ENCODE measurements at places on chromosomes 7 and 10.

DNA sequence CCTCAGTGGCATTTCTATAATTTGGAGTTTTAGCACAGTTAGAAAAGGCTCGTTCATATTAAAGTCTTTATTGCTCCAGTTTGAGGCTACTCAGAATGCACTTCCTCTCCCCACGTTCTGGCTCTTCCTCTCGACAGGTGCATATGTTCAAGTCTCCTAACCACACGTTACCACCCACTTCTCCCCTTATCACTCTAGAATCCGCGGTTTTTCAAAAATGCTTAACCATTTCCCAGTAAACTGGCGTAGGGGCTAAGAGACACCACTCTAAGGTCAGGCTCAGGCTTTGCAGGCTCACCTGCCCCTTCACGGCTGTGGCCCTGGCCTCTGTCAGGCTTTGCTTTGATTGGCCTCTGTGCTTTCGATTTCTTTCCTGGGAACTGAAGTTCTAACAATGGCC, 383.6 kb downstream of the GLRX3 start:
- no peak for DNase-seq

- DNase-seq, result no peak
Observed at GRCh38 chr10:29545122-29545521, 89.6 kb downstream of the SVIL start.

GRCh38 chr10:23073527-23073926, 21.9 kb upstream of the MSRB2 start:
- DNase-seq, result no peak

DNA sequence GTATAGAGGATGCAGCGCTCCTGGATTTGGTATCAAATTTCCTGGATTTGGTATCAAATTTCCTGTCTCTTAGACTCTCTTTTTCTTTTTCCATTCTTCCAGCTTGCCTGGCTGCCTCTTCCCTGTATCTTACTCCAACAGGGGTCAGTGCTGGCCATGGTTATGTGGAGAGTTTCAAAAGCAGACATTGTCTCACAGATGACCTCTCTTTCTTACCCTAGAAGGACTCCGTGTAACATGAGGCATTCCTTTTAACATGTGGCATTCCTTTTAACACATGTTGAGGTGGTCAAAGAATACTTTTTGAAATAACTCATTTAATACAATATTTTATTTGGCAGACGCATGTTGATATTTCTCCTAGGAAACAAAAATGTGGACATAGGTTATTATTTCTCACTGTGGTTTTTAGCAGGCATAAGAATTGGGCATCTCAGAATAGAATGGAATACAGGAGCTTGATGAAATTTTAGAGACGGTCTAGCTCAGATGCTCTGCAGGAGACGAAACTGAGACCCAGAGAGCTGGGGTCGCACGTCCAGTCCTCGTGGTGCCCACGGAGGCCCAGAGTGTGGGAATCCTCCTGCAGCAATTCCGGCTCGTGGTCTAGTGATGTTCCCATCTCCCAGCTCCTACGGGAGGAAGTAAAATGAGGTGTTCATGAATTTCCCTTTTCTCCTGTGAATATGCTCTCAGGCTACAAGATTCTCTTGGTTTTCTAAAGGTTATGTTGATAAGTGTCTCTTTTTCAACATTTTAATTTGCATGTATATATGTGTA, 59.6 kb upstream of the PITRM1 start:
- no peak for DNase-seq

GRCh38 chr10:13859979-13860654, 273.4 kb downstream of the PRPF18 start:
- DNase-seq, result no peak

GRCh38 chr10:46787321-46787615, 124.0 kb upstream of the PTPN20 start:
- no peak for DNase-seq

- no peak for DNase-seq
Observed at GRCh38 chr10:132729810-132730572, 56.0 kb downstream of the NKX6-2 start.

GRCh38 chr7:73918926-73919693, 58.2 kb downstream of the TMEM270 start:
- no peak for DNase-seq

DNA sequence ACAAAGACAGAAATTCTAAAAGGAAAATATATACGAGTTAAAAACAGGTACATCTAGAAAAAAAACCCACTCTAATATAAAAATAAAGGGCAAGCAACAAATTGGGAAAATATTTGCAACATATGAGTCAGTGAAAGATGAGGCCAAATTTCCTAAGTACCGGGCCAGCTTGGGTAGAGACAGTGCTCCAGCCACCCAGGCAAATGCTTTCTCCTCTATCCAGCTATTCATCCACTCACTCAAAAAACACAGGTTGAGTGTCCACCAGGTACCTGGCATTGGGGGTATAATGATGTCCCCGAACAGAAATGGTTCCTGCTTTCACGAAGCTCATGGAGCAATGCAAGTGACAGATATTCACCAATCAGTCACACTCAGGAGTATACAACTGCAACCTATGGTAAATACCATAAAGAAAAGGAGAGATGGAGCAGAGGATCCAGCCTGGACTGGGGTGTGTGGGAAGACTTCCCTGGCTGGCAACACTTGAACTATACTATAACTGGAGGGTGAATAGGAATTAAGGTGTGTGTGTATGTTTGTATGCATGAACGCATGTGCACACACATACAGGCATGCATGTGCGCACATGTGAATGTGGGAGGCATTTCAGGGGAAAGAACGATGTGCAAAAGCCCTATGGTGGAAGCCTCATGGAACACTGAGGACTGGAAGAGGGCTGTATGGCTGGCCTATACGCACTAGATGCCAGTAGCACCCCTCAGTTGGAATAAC, 2.3 kb downstream of the ARHGAP22 start:
- no peak for DNase-seq

DNA sequence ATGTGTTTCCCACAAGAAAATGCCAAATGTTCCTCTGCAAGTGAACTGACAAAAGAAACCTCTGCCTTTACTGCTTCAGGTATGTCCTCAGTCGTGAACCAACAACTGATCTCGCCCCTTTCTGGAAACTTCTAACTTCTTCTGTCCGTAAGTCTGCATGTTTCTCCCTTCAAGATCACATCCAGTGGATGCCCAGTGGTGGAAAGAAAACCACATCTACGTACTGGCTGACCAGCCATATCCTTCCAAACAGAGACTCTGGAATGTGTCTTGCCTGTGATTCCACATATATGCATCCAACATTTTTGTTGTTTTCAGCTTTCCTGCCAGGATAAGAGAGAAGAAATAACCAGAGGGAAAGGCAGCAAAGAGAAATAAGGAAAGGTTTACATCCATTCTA, 152.7 kb downstream of the GLI3 start:
- no peak for DNase-seq

- no peak for DNase-seq
Observed at GRCh38 chr10:92662848-92663247, 26.9 kb upstream of the HHEX start.

DNA sequence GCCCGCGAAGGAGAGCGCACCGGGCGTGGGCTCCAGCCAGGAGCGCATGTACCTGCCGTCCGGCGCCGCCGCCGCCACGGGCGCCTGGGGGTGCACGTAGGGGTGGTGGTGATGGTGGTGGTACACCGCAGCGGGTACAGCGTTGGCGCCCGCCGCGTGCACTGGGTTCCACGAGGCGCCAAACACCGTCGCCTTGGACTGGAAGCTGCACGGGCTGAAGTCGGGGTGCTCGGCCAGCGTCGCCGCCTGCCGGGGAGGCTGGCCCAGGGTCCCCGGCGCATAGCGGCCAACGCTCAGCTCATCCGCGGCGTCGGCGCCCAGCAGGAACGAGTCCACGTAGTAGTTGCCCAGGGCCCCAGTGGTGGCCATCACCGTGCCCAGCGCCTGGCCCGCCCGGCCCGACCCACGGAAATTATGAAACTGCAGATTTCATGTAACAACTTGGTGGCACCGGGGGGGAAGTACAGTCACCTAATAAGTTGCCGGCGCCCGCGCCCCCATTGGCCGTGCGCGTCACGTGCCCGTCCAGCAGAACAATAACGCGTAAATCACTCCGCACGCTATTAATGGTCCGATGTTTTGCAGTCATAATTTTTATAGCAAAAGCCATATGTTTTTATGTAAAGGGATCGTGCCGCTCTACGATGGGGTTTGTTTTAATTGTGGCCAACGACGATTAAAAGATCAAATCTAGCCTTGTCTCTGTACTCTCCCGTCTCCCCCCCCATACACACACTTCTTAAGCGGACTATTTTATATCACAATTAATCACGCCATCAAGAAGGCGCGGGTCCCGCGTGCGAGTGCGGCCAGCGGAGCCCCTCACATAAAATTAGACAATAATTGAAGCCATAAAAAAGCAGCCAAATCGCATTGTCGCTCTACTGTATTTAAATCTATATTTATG, at the start of gene HOXA9:
Gene HOXA9, minus strand, starts transcription at position 449 of the 907 bp plus-strand sequence. Its CDS starts 80 bp downstream, at position 369.
- DNase-seq, result no peak

DNA sequence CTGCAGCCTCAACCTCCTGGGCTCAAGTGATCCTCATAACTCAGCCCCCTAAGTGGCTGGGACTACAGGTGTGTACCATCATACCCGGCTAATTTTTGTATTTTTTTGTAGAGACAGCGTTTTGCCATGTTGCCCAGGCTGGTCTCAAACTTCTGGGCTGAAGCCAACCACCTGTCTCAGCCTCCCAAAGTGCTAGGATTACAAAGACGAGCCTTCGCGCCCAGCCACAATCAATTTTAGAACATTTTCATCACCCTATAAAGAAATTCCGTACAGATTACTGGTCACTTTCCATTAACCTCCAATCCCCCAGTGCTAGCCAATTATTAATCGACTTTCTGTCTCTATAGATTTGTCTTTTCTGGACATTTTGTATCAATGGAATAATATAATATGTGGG, 32.3 kb upstream of the PALS2 start:
- DNase-seq, result no peak

DNA sequence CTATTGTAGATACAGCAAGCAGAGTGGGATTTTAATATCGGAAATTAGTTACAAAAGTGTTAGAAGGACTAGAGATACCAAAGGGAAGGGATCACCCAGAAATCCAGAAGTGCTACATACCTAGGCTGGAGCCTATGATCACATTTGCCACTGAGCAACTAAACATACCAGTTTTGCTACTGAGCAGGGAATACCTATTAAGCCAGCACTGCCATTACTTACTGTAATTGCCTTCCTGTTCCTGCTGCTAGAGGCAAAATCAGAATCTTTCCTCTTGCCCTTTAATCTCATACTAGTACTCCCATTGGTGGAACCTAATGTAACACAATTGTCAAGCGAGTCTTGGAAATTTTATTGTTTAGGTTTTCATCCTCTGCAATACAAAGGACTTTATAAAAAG, 121.7 kb downstream of the ATRNL1 start:
- DNase-seq, result no peak

GRCh38 chr7:938546-939185, 15.8 kb downstream of the ADAP1 start:
- no peak for DNase-seq

GRCh38 chr7:21867816-21868575, 77.7 kb downstream of the CDCA7L start:
- DNase-seq, result no peak

- no peak for DNase-seq
Observed at GRCh38 chr7:149866779-149867447, 6.9 kb upstream of the ATP6V0E2 start.

DNA sequence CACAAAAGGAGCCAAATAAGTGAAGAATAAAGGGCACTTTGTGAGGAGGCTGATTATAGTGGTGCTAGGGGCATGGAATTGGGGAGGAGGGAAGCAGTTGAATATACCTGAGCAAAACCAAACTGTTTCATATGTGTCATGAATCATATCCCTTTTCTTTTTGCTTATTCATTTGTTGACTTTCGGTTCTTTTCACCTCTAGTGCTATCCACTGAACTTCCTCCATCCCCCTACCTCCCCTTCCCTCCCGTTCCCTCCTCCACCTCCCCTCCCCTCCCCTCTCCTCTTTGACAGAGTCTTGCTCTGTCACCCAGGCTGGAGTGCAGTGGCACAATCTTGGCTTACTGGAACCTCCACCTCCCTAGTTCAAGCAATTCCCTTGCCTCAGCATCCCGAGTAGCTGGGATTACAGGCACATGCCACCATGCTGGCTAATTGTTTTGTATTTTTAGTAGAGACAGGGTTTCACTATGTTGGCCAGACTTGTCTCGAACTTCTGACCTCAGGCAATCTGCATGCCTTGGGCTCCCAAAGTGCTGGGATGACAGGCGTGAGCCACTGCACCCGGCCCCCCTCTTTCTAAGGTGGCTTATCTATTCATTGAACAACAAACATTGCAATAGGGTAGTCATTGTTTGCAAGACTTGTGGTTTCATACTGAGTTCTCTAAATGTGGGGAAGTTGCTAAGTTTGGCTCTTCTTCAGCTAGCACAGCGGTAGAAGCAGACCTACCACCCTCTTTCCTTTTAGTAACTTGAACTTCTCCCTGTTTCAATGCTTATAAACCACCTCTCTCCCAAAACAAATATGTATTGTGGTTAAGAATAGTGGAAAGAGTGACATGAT, 150.4 kb upstream of the PRPS1L1 start:
- DNase-seq, result no peak

DNA sequence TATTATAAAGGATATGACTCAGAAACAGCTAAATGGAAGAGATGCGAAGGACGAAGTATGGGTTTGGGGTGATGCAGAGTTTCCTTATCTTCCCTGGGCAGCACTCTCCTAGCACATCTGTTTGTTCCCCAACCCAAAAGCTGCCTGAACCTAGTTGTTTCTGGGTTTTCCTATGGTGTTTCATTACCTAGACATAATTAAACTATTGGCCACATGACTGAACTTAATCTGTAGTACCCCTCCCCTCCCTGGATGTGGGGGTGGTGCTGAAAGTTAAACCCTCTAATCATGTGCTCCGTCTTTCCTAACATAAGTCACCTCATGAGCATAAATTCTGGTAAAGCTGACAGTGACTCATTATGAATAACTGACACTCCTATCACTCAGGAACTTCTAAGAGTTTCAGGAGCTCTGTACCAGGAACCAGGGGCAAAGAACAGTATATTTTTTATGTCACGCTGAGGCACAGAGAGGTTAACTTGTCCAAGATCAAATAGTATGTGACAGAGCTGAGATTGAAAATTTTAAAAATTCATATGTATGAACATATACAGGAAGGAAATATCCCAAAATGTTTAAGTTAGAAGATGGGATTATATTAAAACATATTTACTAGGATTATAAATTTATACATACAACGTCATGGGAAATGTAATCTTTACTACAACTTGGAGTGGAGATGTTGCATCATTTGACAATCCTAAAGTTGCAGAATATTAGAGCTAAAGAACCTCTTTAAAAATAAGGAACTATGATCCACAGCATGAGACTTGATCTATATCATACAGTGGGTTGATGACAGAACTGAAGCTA, 4.8 kb downstream of the STRIP2 start:
- DNase-seq, result no peak

GRCh38 chr7:132495936-132496335, 80.3 kb downstream of the PLXNA4 start:
- no peak for DNase-seq

DNA sequence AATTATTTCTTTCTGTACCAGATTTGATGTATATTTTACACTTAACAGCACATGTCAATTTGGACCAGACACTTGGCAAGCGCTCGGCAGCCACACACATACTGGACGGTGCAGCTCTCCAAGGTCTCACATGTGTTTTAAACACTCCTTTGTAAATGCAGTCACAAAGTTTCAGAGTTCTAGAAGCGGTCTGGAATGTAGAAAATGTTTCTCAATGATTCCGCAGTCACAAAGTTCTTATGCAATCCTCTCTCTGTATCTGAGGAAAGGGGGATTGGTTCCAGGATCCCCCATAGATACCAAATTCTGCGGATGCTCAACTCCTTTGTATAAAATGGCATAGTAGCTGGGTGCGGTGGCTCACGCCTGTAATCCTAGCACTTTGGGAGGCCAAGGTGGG, 253.0 kb upstream of the GRB10 start:
- DNase-seq, result no peak
